ENCODE measurements at places on chromosomes 3 and 15.

GRCh38 chr15:79875213-79875612 lies 21.6 kb downstream of the MTHFS start:
- DNase-seq = no peak

- no peak for DNase-seq
Observed at GRCh38 chr3:175288621-175289020, 429.5 kb downstream of the NAALADL2 start.

- DNase-seq = no peak
Observed at GRCh38 chr3:182786564-182787196, 6.6 kb upstream of the ATP11B start.

GRCh38 chr3:79354179-79354688 lies 413.6 kb downstream of the ROBO1 start:
- DNase-seq = no peak

- no peak for DNase-seq
Observed at GRCh38 chr3:168973897-168974296, 689.6 kb downstream of the MECOM start.
